Psoas muscle (tissue), 8 donors: ENCODE measurements at places on chromosomes 7 and 10.

DNA sequence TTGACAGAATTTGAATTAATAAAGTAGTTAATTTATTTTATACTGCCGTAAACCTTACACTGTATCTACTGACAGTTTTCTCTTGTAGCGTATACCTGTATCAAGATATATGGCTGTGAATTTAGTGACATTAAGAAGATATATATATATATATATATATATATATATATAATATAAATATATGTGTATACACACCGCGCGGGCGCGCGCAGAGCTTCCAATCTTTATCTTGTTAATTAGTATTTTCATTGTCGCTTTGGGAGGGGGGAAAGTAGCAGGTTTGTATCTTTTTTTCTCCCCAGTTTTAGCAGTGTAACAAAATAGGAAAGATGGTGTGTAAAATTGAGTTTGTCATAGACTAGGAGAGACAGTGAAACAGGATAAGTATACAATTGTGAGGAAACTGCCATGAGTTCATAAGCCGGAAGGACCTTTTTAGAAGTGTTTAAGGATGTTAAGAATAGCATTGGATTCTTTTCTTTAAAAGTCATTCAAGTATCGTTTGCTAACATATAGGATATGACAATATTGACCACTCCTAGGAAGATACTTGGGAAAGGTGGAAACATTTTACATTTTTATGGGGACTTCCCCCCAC is 2.0 kb downstream of the PLEKHA1 start:
- no peak for DNase-seq
- H3K4me3 ChIP-seq: peak overlapping the region; percentile 85
- H3K27ac ChIP-seq: peak overlapping the region; percentile 97

DNA sequence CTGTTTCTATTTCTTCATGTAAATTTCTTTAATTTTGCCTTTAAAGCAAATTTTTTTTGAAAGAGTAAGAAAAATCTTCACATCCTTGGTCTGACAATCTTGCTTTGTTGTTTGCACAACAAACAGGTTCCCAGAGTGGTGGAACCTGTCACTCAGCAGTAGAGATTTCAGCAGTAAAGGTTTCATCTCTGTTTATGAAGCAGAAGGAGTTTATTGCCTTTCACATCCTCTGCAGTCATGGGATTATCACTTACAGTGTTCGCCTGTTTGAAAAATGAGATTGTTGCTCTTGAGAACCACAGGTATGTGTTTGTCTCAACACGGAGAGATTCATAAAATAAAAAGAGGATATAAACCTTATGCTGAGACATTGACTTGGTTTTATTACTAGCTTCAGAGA is 342.6 kb downstream of the IPMK start:
- no peak overlapping the region for H3K27ac ChIP-seq
- no peak for DNase-seq
- H3K4me3 ChIP-seq: no peak overlapping the region
- no peaks in the 10 kb centered on the region for H3K36me3 ChIP-seq

DNA sequence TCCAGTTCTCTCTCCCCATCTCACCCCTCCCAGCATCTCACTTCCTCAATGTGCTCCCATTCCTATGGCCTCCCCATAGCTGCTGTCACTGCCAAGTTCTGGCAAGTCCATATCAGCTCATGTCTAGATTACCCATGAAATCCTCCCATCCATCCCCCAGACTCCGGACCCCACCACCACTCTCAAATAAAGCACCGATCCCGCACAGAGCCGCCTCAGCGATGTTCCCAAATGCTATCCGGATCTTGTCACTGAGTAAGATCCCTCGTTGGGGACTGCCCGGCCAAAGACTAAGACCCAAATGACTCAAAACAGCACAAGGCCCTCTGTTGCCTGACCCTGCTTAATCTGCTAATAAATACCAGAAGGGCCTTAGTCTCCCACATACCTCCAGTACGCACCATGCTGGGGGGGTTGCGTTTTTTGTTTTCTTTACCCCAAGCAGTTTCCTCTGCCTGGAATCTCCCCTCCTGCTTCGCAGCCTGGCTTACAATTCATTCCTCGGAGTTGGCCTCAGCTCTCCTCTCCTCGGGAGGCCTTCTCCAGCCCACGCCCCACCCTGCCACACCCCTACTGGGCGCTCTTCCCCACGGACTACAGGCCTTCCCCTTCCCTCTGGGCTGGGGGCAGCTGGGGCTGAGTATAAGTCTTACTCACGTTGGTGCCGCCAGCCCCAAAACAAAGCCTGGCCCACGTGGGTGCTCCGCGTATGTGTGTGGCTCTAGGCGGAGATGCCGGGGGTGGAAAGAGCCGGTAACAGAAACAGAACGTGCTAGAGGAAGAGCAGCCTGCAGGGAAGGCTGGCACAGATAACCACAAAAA is 1.8 kb upstream of the DUSP5 start:
- H3K4me3 ChIP-seq: peak overlapping the region; percentile 86
- peaks cover 21% of the 10 kb centered on the region for H3K4me1 ChIP-seq
- H3K27ac ChIP-seq: no peak overlapping the region
- peaks cover 2% of the 10 kb centered on the region for H3K27me3 ChIP-seq
- peak; percentile 38 for DNase-seq

- no peak overlapping the region for H3K4me3 ChIP-seq
- DNase-seq: no peak
- H3K4me1 ChIP-seq: no peaks in the 10 kb centered on the region
- no peaks in the 10 kb centered on the region for H3K36me3 ChIP-seq
- no peak overlapping the region for H3K27ac ChIP-seq
- H3K27me3 ChIP-seq: no peaks in the 10 kb centered on the region
These were observed 4.1 kb downstream of the FXYD4 start for GRCh38 chr10:43375401-43376020.

DNA sequence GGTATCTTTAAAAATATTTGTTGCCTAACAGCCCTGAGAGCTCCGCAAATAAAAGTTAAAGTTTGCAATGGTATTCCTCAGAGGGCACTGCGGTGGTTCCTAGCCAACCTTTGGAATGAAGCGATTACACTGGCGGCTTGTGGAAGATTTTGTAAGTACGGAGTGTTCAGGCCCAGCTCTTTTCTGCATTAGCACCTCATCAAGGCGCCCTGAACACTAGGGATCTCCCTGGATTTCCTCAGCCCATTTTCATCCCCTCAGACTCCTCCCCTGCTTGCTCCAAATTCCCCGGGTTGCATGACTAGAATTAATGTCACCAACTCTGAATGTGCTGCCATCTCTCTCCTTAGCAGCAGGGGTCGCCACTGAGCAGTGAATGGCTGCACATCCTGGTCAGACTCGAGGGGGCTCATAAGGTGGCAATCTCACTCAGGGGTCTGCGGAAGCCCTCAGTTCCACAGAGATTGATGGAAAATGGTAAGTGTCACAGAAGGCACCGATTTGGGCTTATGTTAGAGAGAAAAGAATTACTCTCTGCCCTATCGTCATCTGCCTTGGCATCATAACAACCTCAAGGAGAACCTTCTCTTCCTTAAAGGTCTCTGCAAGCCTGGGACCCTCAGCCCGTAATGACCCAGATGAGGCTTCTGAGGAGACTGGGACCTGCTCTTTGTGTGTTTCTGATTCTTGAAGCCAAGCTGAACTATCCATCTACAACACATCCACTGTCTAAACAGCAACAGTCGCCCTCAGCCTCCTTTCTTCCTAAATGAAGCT is 262.8 kb upstream of the AOAH start:
- no peaks in the 10 kb centered on the region for H3K4me1 ChIP-seq
- no peak overlapping the region for H3K4me3 ChIP-seq
- H3K27me3 ChIP-seq: peaks cover 3% of the 10 kb centered on the region

DNA sequence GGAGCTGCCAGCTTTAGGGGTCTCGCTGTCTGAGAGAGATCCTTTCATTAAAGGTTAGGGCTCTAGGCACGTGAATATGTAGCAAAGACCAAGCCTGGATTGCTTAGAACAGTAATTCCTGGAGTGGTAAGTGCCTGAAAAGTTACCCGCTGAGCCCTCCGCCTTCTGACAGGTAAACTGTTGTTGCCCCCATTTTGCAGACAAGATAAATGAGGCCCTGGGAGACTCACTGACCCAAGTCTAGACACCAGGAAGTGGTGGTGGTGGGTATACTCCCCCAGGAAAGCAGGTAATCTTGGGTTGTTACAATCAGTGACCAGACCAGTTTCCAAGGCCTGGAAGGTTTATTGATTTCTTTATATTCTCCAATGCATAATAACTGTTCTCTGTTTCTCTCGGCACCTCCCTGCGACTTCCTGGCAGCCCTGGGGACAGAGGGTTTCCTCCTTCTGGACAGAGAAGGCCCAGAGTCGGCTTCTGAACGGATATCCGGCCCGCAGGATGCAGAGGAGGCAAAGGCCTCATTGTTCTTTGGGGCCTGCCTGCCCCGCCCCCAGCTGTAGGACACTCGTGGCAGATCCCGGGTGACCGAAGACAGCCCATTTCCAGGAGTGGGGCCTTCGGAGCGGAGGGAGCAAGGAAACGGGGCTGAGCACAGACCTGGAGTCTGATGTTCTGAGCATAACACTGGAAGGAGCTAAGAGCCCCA is 1.3 kb upstream of the GRK5 start:
- peak overlapping the region; percentile 87 for H3K4me3 ChIP-seq
- H3K27me3 ChIP-seq: no peaks in the 10 kb centered on the region
- DNase-seq: peak; percentile 80
- H3K36me3 ChIP-seq: no peaks in the 10 kb centered on the region
- peak overlapping the region; percentile 94 for H3K27ac ChIP-seq

- no peak overlapping the region for H3K4me3 ChIP-seq
- H3K4me1 ChIP-seq: no peaks in the 10 kb centered on the region
- peak; percentile 27 for DNase-seq
- H3K36me3 ChIP-seq: no peaks in the 10 kb centered on the region
- H3K27me3 ChIP-seq: peaks cover under 1% of the 10 kb centered on the region
- no peak overlapping the region for H3K27ac ChIP-seq
These were observed 15.5 kb downstream of the FAM241B start for GRCh38 chr10:69645296-69646184.

DNA sequence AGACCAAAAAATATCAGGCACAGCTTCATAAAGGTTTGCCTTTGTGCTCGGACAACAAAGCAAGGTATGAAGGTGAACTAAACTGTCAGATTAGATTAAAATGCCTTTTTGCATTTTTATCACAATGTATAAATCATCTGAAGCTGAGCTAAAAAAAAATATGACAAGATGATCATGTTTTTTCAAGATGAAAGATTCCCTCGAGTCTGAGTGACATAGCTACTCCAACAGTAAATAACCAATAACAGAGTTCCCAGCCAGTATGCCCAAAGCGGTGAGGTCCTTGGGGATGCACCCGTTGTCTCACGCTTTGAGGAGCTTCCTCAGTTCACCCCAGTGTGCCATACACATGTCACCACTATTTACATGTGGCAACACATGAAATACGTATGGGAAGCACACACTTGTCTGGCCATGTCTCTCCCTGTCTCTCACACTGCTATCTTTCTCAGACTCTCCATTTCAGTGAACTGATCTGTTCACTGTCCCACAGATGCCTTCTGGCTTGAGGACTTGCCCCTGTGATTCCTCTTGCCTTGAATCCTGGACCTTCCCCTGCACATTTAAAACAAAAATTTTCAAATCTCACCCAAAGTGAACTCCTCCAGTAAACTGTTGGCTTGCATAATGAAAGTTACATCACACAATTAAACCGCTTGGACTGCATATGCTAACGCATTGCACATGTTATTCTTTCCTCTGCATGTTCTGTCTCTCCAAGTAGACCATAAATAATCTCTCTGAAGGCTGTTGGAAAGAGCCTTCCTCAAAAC is 2.6 kb upstream of the PIK3CG start:
- H3K4me3 ChIP-seq: no peak overlapping the region
- H3K27ac ChIP-seq: no peak overlapping the region
- H3K36me3 ChIP-seq: no peaks in the 10 kb centered on the region
- no peaks in the 10 kb centered on the region for H3K4me1 ChIP-seq
- no peak for DNase-seq
- no peaks in the 10 kb centered on the region for H3K27me3 ChIP-seq

GRCh38 chr7:101237206-101238067 is at the start of gene CLDN15:
CLDN15 (minus strand) TSS chr7:101237802; CDS start chr7:101237581, 221 bp downstream.
- peaks cover 3% of the 10 kb centered on the region for H3K36me3 ChIP-seq
- DNase-seq: peak; percentile 89
- H3K27me3 ChIP-seq: no peaks in the 10 kb centered on the region
- peak within 1 kb of the TSS; percentile 58 for H3K27ac ChIP-seq
- peak within 1 kb of the TSS; percentile 28 for H3K4me3 ChIP-seq
- peaks cover 24% of the 10 kb centered on the region for H3K4me1 ChIP-seq

DNA sequence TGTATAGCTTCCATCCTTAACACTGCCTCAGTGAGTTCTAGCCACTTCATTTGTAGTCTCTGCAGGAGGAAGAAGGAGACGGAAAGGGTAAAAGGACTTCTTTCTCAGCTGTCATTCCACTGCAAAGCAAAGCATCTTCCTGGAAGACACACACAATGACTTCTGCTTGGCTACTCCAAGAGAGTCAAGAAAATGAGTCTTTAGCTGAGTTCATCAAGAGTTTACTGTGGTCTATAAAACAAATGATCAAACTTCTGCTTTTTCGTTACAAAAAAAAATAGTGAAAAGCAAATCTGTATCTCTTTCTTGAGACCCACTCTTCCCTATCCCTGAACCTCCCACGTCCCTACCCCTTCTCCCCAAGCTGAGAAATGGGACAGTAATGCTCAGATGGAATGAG is 205.0 kb upstream of the AHR start:
- no peaks in the 10 kb centered on the region for H3K27me3 ChIP-seq
- no peaks in the 10 kb centered on the region for H3K36me3 ChIP-seq
- no peak for DNase-seq
- no peak overlapping the region for H3K27ac ChIP-seq
- no peak overlapping the region for H3K4me3 ChIP-seq

- peak overlapping the region; percentile 68 for H3K4me3 ChIP-seq
- DNase-seq: peak; percentile 10
- no peak overlapping the region for H3K27ac ChIP-seq
- H3K4me1 ChIP-seq: peaks cover 4% of the 10 kb centered on the region
- peaks cover 11% of the 10 kb centered on the region for H3K27me3 ChIP-seq
These were observed 384 bp upstream of the TMEM229A start for GRCh38 chr7:124033095-124033806.

GRCh38 chr7:143900230-143900766 is 1.7 kb downstream of the TCAF1 start:
- no peaks in the 10 kb centered on the region for H3K27me3 ChIP-seq
- H3K4me1 ChIP-seq: peaks cover 10% of the 10 kb centered on the region
- H3K4me3 ChIP-seq: peak overlapping the region; percentile 90
- no peaks in the 10 kb centered on the region for H3K36me3 ChIP-seq
- H3K27ac ChIP-seq: peak overlapping the region; percentile 61

DNA sequence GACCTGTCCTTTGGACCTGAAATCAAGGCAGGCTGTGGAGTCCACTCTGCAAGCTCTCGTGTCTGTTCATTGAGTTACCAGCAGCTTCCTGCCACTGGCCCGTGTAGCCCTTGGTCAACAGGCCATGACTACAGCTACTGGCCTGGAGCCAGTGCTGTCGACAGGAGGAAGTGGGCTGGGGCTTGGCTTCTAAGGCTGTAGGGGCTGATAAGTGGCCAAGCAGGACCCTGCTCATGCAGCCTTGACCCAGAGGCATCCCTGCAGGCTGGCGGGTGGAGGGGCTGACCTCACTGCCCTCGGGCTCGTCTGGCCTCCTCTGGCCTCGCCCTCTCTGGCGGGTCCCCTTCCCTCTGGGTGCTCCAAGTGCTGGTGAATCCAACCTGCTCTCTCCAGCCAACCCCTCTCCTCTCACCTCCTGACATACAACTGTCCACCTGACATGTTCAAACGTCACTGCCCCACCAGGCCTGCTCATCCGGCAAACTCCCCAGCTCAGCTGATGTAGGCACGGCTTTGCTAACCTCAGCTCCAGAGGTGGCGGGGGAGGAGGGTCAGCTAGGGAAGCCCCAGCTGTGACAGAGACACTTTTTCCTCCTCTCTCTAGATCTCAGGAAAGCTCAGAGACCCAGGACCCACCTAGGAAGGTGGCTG is 188.6 kb upstream of the LYZL2 start:
- peak overlapping the region; percentile 56 for H3K27ac ChIP-seq
- no peak overlapping the region for H3K4me3 ChIP-seq
- no peaks in the 10 kb centered on the region for H3K36me3 ChIP-seq
- peak; percentile 83 for DNase-seq
- no peaks in the 10 kb centered on the region for H3K27me3 ChIP-seq
